ENCODE measurements at places on chromosomes 3 and 15.
A peak's percentile ranks its signal among the peaks of the same experiment; 100 is the strongest.

GRCh38 chr3:159818997-159819500 lies 169.6 kb upstream of the IL12A start:
- DNase-seq: no peak

- no peak for DNase-seq
These were observed 465.6 kb upstream of the TPRG1 start for GRCh38 chr3:188706176-188706575.

- DNase-seq: peak; percentile 23
These were observed 18.4 kb downstream of the CCK start for GRCh38 chr3:42247576-42248027.

DNA sequence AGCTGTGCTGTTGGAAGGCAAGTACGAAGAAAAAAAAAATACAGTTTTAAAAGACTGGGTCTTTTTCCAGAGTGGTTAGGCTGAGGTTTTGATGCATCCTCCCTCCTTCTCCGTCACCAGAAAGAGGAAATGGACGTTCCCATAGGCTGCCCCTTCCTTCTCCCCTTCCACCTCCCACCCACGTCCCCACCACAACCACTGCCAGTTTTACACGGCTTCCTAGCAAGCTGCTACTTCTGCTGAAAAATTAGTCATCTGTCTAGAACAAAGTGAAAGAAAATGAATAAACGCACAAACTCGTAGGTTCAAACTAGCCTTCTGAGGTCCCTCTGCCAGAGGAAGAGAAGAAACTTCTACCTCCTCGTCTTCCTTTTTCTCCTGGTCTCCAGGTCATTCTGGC lies 71.6 kb upstream of the RPL35A start:
- DNase-seq: no peak

DNA sequence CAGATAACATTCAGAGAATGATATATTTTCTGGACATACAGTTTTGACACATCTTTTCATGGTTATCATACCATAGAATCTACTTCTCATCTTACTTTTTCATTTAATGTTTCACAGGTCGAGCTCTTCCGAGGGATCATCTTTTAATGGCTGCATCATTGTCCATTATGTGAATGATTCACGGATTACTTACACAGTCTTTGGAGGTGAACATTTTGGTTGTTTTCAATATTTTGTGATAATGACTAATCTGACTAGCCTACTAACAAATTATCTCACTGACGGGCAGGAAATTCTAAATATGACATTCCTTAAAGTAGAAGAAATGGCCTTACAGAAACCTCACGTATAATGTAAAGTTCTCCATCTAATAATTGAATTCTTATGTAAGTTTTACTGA lies 209.1 kb upstream of the STRIT1 start:
- no peak for DNase-seq

- DNase-seq: no peak
These were observed 27.1 kb upstream of the MGLL start for GRCh38 chr3:127849368-127849767.

DNA sequence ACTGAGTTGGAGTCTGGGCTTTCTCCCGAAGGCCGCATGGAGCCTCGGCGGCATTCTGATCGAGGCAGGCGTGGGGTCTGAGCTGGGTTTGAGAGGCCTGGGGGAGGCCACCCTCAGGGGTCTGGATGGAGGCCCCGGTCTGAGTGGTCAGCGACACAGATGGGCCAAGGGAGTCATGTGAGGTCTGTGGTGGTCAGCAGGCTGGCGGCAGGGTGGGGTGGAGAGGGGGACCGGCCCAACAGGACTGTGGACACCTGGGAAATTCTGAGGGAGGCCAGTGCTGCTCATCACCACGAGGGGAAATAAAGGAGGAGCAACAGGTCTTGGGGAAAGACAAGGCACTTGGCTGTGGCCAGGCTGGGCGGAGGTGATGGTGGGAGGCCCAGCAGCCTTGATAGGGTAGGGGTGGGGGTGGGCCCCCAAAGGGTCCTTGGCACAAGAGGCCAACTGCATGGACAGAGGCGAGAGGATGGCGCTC lies 16.2 kb downstream of the CTSH start:
- no peak for DNase-seq

GRCh38 chr15:65824941-65825544 lies 33.0 kb upstream of the DENND4A start:
- no peak for DNase-seq

- DNase-seq: no peak
These were observed 201.6 kb downstream of the PDZRN3 start for GRCh38 chr3:73423116-73423515.

DNA sequence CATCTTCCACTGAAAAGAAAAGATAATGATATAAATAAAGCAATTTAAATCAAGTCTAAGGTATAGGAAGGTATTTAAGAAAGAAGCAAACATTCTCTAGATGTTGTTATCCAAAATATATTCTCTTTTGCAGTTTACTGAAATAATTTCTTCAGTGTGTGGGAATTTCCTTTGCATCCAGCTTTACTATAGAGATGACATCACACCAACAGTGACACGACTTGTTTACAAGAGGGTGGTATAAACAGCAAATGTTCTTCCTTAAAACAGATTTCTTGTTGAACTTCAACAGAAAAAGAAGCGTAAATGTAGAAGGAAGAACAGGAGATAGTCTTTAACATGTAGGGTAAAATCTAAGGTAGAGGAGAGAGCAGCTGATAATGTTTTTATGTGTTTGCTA lies 202.5 kb downstream of the ROBO2 start:
- DNase-seq: no peak

DNA sequence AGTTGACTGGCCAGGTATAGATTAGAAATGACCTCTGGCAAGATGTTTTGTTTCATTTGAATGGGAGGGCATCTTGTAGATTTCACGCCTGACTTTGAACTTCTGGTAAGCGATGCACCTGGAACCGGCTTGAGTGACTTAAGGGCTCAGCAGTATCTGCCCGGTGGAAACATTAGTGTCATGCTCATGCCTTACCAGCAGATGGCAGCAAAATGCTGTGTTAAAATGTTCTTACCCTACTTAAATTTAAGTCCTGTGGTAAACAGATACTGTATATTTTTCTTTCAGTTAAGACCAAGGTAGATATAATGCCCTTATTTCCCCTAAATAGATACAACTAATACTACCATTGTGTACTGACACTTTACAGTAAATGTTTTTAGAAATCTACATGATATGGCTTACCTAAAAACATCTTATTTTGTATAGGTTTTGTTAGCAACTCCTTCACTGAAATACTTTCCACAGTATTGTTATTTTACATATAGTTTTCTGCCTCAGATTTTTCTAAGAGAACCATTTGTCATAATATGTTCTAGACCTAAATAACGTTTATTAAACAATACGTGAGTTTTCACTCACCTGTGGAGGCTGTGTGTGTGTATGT lies 25.5 kb downstream of the ASB7 start:
- DNase-seq: peak; percentile 46

DNA sequence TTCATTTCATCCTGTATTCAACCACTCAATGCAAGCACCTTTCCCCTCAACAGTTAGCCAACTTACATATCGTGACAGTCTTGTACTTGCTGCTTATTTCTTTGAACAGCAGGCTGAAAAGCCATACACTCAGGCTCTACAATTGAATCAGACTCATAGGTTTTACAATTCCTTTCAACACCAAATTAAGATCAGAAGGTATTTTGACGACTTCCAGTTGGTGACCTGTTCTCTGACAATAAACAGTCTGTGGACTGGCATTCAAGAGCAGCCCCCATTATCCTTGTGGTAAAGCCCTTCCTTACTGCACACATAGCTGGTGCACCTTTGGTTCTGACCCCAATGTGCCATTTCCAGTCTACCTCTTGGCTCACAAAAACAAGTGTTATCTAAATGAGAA lies 140.0 kb upstream of the MB21D2 start:
- DNase-seq: no peak

DNA sequence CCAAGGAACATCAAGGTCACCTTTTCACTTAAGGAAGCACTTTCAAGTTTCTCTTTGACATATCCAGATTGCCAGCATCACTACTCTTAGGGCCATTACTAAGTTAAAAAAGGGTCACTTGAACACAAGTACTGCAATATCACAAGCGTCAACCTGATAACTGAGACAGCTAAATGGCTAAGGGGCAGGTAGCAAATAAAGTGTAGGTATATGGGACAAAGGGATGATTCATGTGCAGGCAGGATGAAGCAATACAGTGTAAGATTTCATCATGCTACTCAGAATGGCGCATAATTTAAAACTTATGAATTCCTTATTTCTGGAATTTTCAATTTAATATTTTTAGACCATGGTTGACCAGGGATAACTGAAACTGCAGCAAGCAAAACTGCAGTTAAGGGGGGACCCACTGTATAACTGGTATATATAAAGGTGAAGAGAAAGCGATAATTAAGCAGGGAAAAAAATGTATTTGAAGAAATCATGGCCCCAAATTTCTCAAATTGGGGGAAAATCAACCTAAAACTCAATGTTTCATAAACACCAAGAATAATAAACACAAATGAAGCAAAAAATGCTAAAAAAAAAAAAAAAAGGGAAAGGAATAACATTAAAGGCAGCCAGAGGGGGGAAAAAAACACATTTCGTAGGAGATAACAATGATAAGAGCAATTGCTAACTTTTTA lies 13.1 kb downstream of the CCR1 start:
- no peak for DNase-seq

DNA sequence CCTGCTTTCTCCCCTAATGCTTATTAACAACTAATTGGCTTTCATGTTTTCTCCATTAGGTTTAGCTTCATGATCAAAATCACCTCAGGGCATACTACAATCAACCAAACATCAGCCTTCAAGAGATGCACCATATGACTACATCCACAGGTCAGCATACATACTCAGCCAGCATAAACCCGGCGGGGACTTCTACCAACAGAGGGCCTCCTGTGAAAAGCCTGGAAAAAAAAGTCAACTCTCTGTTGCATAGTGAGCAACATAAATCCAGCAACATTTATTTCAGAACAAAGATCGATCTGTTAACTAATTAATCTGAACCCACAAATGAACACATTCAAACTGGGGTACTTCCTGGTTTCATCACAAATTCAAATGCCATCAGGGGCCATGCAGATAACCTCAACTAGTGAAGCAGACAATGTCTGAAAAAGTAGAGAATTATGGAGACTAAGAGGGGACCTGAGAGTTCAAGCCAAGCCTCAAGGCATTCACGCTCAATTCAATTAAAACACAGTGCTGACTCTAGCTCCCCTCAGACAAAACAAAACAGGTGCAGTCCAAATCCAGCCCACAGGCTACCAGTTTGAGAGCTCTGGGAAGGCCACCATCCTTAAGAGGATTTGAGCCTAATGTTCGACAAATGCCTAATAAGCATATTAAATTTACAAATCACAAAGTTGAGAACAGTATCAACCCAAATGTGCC lies 124.5 kb downstream of the MAGI1 start:
- DNase-seq: no peak

DNA sequence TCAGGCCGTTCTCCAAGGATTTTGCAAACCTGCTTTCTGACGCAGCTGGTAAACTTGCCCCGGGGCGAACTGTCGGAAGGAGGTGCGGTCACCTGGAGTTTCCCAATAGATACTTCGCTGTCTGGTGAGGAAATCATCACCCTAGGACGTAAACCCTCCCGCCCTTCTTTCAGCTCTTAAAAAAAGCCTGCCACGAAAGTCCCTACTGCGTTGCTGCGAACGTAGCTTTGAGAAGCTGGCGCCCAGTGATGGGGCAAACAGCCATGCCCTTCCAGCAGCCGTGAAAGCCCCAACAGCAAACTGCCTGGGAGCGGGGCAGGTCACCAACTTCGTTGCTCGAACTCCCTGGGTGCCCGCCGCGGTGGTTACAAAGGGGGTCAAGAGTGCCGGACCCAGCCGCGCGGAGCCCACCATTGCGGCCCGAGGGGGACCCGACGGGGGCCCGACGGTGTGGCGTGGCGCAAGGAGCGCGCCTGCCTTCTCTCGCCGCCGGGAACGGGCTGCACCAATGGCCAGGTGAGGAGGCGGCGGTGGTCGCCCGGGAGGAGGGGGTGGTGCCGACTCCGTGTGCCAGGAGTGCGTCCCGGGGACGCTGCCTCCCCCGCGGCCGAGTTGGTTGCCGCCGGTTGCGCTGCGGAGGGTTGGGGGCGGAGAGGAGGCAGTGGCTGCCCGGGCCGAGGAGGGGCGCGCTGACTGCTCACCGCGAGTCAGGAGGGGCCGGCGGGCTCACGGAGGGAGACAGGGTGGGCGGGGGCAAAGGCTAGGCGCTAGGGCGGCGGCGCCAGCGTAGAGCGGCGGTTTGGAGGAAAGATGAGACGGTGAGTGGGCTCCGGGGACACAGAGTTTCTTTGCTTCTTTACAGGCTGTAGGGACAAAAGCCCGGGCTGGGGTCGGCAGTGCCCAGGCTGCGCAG lies at the start of gene PHLDB2:
Gene PHLDB2 (plus strand): TSS at position 205 of the 913 bp plus-strand sequence. CDS start 24,813 bp downstream, outside the sequence.
- peak; percentile 65 for DNase-seq

GRCh38 chr3:74271541-74271940 lies 342.9 kb downstream of the CNTN3 start:
- DNase-seq: peak; percentile 52

- no peak for DNase-seq
These were observed 22.7 kb upstream of the PAQR5 start for GRCh38 chr15:69275933-69276560.

- DNase-seq: no peak
These were observed 194.8 kb upstream of the PFN2 start for GRCh38 chr3:150165396-150166094.

GRCh38 chr15:99248000-99248715 lies 1.2 kb downstream of the TTC23 start:
- no peak for DNase-seq

- DNase-seq: no peak
These were observed 17.4 kb upstream of the ATP2B2 start for GRCh38 chr3:10522646-10523303.

DNA sequence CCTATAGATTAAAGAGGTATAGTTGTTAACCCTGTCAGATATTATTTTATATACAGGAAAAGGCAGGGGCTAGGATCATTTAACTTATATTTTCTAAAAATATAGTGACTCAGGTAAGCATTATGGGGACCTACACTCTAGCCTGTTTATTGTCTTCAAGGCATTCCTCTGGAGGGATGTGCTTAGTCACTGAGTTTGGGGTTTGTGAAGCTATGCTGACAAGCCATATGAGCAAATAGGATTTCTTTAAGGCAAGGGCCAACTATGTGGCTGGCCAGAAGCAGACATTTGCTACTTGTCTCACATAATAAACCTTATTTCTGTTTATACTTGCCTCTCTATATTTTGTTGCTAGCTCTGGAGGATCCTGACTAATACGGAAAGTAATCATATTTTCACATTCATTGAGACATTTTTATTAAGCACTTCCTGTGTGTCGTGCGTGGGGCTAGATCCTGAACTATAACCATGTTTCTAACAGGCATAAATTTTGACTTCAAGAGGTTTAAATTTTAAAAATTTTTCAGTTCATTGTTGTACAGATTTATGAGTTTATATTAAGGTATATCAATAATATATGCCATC lies 153.4 kb downstream of the OTOL1 start:
- no peak for DNase-seq
